Upper lobe of right lung (tissue), 1 donor: ENCODE measurements at places on chromosomes 2 and 18.

GRCh38 chr2:43041661-43042360 lies 184.6 kb downstream of the ZFP36L2 start:
- DNase-seq = peak; percentile 49

DNA sequence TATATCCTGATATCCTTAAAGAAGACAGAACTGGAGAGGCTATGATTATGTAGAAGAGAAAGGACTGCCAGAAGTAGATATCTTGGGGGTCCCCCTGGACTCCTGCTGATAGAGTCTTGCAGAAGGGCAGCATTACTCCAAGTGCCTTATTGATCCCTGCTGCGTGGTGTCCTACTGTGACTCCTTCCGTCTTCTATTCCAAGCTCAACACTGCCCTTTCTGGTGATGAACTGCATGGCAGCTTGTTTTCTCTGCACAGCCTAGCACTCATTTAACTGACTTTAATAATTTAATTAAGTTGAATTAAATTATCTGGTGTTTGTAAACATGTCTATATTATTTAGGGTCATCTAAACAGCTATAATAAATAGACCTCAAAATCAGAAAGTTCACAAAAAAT lies 194.1 kb upstream of the DSEL start:
- DNase-seq = no peak

DNA sequence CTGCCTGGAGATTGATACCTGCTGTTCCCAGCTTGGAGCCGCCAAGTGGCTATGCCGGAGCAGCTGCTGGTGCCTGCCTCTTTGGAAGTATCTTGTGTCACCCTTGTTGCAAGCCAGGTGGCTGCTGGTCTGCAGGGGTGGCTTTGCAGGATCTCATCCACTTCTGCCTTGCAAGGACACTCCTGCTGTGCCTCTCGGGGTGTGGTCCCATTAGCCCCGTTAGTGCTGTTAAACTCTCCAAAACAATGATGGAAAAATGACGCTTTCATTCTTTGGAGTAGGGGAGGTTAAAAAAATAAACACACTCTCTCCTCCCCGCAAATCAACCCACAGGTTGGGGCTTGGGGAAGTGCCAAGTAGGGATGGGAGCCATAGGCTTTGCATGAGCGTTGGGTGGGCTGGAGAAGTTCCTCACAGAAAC lies 352.8 kb downstream of the RNF144A start:
- no peak for DNase-seq

- DNase-seq = no peak
Measured at GRCh38 chr2:149057401-149057800, 18.9 kb downstream of the LYPD6B start.

- DNase-seq = no peak
Measured at GRCh38 chr2:15868186-15868585, 72.2 kb upstream of the MYCN start.

DNA sequence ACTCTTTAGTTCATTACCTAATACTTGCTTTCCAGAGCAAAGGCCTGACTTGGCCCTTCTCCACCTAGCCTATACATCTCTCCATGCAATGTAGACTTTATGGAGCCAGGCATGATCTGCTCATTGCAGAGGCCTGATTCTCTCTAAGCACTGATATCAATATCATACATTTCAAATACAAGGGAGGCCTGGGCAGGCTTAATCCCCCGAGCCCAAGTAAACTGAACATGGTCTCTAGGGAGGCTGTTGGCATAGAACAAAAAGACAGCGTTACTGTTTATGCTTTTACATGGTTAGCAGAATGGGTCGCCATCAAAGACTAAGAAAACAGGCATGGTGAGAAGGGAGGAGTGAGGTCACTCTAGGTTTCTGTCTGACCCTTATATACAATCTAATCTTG lies 695.1 kb downstream of the ZEB2 start:
- DNase-seq = no peak

DNA sequence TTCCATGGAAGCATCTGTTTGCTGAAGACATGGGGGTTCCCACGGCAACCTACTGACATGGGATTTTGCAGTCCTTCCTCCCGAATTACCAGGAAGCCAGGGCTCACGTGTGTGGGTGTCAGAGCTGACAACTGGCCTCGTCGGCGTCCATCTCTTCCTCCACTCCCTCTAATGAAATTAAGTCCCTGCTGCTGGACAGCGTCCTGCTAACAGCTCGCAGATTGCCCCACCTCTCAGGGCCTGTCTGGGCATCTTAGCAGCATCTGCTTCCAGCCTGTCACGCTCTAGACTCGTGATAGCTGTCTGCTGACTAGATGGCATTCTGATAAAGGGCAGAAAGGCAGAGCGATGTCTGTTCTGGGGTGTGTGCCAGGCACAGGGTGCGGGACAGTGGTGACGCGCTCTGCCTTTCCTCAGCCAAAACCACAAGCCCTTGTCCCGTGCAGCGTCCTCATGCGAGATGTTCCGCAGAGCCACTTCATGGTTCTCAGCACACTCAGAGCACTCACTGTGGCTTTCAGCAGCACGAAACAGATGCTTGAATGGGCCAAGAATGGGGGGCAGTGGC lies 161.1 kb downstream of the ARL4C start:
- peak; percentile 78 for DNase-seq

DNA sequence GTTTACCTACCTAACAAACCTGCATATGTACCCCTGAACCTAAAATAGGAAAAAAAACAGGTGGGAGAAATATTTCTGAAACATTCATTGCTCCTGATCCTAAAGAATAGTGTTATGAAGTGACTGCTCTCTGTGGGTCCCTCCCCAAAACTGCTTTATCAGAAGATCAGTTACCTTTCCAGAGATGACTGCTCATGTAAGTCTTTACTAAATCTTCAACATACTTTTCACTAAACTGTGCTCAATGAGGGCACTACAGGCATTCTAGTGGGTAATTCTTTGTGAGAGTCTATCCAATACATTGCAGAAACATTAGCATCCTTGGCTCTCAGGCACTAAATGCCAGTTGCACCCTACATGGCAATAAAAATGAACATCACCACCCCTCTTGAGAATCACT lies 189.3 kb upstream of the STK17B start:
- DNase-seq = no peak

GRCh38 chr2:181790716-181791649 lies 100.5 kb upstream of the ITPRID2 start:
- no peak for DNase-seq

DNA sequence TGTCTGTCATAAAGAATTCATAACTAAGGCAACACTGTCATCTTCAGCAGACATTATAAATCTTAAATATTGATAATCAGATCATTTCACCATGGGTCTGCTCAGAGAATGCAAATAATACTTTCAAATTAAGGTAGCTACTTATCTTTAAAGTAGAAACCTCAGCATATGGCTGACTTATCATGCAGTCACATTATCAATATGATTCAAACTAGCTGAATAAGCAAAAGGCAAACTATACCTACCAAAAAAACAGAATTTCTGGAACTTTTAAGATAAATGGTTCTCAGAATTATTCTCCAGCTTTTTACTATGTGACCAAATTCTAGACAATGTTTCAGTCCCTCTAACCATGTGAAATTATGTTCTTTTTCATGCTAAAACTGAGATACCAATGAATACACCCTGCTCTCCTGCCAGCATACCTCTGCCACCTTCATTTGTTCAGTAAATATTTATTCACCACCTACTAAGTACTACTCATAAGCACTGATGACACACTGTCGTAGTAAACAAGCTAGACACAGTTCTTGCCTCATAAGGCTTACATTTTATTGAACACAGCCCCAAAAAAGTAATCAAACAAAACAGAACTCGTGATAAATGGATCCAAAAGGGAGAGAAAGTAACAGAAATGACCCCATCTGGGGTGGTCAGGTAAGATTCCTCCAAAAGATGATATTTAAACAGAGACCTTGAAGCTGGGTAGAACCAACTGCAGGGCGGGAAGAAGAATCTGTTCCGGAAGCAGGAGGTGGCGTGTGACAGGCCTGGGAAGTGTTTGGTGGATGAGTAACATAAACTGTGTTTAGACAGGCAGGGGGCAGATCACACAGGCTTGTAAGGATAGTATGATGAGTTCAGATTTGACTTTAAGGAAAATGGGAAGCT lies 17.7 kb downstream of the SPIRE1 start:
- DNase-seq = no peak
